H9 (cell line): ENCODE measurements at places on chromosomes 6 and 20.

- DNase-seq, result no peak
These were observed 24.6 kb upstream of the ZBTB24 start for GRCh38 chr6:109507490-109508072.

DNA sequence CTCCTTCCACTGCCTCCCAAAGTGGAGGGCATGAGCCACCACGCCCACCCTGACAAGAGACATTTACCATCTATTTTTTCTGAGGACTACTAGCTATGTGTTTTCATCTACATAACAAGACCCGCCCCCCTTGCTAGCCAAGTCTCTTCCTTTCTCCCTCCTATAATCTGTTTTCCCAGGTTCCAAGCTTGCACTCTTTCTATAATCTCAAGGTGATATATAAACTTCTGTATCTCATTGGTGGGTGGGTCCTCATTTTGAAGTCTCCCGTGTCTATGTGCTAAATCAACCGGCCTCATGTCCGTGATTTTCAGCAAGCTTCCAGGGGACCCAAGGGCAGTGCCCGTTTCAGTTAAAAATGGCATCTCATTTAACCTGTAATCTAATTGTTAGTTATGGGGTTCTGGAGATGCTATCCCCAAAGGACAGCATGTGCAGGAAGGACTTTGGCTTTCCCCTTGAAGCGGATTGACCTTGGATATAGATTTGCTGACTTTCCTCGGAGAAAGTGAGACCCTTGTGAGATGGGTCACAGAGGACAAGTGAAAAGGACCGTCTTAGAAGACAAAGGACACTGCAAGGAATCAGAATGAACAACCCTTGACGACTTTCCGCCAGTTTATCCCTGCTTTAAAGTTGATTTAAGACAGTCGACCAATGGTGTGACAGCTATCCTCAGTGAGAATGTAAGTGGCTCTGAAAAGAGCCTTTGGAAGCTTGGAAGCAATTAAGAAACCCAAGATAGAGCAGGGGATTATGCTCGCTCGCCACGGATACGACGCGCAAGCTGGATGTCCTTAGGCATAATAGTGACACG, 22.4 kb downstream of the OR2B2 start:
- peak; percentile 60 for DNase-seq

- DNase-seq, result peak; percentile 45
These were observed 24.3 kb upstream of the OLIG3 start for GRCh38 chr6:137518386-137518983.

DNA sequence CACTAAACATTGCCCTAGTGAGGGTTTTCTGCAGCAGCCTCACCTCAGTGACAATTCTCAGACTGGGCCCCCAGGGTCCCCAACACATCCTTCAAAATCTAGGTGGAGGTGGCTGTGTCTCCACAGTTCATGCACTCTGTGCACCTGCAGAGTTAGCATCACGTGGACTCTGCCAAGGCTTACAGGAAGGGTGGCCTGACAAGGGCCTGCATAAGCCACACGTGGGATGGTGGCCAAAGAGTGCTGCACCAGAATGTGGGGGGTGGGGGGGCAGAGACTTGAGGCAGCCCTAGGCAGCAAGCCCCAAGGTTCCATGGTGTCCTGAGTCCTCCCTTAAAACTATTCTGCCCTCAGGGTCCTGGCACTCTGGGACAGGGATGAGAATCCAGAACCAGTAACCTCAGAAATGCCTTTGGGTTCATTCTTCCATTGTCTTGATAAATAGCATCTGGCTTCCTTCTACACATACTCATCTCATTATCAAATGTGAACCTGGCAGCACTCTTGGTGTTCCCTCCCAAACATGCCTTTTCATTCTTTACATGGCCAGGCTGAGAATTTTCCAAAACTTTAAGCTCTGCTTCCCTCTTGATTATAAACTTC, 1.6 kb upstream of the SERPINB1 start:
- DNase-seq, result no peak

DNA sequence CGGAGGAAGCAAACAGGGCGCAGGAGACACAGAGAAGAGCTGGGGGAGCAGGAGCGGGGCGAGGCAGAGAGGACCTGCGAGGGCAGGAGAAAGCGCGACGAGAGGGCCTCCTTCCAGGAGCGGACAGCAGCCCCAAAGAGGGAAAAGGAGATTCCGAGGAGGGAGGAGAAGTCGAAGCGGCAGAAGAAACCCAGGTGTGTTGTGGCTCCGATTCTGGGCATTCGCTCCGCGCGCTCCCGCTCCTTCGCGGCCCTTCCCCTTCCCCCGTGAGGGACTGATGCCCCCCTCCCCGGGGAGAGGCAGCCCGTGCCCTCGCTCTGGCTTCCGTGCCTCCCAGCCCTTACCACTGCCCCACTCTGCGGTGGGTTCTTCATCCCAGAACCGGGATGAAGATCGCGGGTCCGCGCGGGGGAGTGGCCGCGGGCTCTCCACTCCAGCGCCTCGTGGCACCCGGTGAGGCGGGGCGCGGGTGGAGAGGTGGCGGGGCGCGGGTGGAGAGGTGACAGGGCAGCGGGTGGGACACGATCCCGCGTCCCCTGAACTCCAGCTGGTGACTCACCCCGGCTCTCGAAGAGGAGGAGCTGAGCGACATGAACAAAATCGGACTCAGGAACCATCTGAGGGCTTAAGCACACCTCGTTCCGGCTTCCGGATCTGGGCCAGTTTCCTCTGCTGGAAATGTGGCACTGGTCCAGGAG, 22.4 kb downstream of the TMC2 start:
- peak; percentile 45 for DNase-seq

- no peak for DNase-seq
These were observed 20.1 kb upstream of the COL10A1 start for GRCh38 chr6:116145803-116146675.

- DNase-seq, result no peak
These were observed 33.3 kb downstream of the BEND3 start for GRCh38 chr6:107082045-107082444.

DNA sequence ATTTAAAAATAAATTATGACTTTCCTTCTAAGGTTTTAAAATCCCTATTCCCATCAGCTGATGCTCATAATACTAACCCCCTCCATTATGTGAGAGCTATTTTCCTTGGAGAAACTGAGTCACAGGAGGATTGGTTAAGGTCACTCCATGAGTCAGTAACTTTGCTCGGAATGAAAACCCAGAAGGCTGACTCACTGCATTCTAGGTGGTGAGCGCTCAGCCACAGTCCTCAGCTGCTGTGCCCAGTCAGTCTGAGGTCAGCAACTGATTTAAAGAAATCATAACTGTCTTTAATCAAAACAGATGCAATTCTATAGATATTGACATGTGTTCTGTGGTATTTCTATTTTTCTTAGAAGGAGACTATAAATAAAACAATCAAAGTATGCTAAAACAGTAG, 359.2 kb downstream of the GJA1 start:
- DNase-seq, result no peak

- DNase-seq, result no peak
These were observed 25.9 kb upstream of the PTCHD4 start for GRCh38 chr6:48136856-48137255.

DNA sequence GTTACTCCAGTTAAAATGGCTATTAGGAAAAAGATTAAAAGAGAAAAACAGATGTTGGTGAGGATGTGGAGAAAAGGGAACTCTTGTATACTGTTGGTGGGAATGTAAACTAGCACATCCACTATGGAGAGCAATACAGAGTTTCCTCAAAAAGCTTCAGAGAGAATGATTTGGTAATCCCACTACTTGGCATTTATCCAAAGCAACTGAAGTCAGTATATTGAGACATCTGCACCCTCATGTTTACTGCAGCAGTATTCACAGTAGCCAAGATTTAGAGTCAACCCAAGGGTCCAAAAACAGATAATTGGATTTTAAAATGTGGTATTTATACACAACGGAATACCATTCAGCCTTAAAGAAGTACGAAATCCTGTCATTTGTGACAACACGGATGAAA, 469.5 kb downstream of the QKI start:
- DNase-seq, result no peak

DNA sequence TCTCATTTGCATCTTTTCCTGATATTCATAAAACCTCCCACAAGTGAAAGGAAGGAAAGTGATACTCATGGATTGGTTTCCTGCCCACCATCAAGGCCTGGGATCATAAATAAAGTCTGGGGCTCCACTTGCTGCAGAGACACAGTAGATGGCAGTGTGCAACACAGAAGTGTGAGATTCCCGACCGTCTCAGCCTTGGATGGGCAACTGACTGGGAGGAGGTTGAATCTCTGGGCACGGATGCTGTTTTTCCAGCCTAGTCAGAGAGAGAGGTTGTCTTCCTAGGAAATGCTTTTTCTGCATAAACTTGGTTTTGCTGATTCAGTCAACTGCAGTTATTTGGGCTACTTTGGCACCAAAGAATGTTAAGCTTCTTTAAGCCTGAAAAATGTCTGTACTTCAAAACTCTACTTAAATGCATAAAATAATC, 9.9 kb upstream of the RFPL4B start:
- DNase-seq, result peak; percentile 71

DNA sequence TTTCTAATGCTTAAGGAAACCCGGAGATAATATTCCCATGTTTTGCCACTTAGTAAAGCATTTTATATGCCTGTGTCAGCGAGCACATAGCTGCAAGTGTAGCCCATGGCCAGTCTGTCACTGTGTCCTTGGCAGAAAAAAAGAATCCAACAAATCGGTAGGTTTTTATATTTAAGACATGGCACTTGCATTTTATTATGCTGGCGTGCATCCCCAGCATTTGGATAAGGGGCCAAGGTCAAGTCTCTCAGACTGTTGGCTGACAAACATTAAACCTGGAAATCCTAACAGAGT, 1.2 kb upstream of the ZNF184 start:
- no peak for DNase-seq

GRCh38 chr20:62770916-62771315, 25.4 kb upstream of the MRGBP start:
- DNase-seq, result no peak

- no peak for DNase-seq
These were observed 40.0 kb downstream of the RSPH3 start for GRCh38 chr6:158960026-158960425.

DNA sequence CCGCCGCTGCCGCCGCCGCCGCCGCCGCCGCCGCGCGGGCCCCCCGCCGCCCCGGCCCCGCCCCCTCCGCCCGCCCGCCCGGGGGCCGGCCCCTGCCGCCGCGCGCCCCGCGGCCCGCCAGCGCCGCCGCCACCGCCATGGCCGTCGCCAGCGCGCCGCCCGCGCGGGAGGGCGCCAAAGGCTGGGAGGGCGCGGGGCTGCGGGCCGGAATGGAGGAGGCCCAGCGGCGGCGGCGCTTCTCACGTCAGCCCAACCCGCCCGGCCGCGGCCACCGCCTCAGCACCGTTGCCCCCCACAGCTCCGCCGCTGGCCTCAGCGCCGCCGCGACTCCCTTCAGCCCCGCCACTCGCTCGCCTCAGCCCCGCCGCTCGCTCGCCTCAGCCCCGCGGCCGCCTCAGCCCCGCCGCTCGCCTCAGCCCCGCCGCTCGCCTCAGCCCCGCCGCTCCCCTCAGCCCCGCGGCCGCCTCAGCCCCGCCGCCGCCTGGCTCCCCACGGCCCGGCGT, 258 bp downstream of the PHF10 start:
- DNase-seq, result no peak

DNA sequence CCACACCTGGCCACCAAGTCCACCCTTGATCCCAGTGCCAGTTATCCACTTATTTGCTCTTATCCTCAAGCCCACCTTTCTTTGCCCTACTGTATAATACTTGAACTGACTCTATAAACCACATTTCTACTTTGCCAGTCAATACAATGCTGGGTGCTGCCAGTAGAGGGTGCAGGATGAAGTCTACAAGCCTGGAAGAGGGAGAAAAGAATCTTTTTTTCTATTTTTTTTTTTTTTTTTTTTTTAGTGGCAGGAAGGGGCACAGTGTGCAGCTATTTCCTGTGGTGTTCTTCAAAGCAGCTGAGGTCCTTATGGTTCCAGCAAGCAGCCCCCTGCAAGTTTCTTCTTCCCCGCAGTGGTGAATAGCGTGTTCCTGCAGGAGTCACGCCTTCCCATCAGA, 22.2 kb upstream of the GABRR1 start:
- peak; percentile 38 for DNase-seq

GRCh38 chr6:150152891-150153876, 10.3 kb downstream of the PPP1R14C start:
- DNase-seq, result no peak

GRCh38 chr20:58695084-58695722, 2.6 kb downstream of the NPEPL1 start:
- peak; percentile 38 for DNase-seq

DNA sequence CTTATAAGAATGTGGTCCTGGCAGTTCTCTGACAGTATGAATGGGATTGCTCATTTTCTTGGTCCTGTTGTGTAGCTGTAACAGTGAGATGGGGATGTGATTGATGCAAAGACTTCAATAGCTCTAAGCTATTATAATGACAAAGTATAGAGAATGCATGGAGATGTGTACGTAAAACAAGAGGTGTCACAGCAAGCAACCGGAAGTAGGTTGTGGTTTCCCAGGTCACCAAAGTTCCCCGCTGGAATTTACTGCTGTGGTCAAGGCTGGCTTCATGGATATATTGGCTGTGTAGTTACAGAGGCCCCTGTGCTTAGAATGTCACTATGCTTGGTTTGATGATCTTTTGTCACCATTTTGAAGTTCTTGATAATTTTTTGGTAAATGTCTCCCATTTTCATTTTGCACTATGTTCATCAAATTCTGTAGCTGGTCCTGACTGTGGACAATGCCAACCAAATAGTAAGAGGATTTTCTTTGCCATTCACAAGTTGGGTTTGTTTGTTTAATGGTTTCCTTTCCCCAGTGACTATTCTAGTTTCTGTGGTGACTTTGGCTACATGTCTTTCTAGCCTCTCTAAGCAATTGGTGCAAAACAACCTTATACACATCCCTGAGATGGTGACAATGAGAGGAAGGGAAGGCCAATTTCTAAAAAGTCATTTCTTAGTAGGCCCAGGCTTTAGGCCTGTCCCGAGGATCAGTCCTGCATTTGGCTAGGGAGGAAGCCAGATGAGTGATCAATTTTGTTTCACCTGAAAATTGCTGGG, 10.5 kb downstream of the DNAH8 start:
- DNase-seq, result no peak

- no peak for DNase-seq
These were observed 531.2 kb downstream of the TFAP2B start for GRCh38 chr6:51349857-51350256.

DNA sequence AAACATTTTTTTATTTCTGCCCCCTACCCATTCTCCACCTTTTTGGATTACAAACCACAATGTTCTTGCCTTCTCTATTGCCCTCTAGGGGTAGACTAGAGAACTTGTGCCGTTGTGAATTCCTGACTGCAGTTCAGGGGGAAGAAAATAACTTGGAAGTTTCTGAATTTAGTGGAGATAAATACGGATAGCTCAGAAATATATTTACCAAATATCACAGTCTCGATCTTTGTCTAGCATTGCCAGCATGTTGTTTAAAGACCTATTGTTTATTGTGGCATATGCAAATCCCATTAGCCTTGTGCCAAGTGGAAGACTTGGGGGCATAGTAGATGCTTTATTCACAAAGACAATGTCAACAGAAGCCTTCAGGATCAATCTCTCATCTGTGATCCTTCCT, 154.1 kb upstream of the MMS22L start:
- DNase-seq, result no peak

GRCh38 chr6:36590237-36590636, 3.9 kb upstream of the SRSF3 start:
- DNase-seq, result no peak

DNA sequence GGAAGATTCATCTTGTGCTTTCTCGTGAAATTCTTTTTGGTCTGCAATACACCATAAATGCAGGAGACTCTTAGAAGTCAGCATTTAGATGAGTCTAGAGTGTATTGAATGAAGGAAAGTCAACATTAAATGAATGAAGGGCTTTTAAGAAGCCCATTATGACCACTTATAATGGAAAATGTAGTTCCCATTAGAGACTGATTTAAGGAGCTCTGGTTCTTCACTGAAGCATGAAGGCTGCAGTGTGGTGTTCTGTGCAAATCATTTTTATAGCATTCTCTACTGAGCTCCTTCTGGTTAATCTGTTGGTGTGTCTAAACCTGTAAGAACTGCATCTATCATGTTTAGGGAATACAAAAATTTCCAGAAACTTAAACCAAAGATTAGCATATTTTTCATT, 19.7 kb downstream of the NCOA7 start:
- no peak for DNase-seq
